HT1080 (cell line): ENCODE measurements at places on chromosomes 5 and 9.

GRCh38 chr5:121171834-121172233, 679.8 kb upstream of the FTMT start:
- no peak for DNase-seq

DNA sequence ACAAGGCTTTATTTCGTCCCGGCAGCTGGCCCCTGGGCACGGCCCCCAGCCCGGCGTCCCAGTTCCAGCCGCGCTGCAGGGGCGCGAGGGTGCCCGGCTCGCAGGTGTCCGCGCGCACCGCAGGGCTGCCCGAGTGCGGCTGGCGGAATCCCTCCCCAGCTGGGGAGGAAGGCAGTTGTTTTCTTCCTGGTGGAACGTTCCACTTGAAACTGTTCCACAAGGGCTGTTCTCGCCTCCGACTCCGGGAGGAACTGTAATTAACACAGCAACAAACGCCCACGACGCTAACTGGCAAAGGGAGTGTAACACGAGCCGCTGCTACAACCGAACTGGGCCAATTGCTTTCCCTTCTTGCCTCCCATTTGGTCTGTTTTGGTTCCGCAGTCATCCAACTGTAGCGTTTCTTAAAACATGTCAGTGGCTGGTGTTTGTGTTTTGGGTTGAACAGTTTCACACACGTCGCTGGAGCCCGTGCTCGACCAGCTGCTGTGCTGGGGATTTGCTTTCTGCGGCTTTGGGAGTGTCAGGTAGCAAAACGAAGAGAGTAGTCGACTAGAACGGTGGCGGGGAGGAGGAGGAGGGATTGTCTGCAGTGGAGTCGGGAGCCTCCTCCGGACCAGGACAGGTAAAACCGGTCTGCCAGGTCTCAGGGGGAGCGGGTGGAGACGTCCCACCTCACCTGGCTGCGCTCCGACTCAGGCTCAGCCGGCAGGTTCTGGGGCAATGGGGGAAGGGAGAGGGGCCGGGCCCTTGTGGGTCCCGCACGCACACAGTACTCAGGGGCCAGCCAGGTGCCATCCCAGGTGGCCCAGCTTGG, 131.6 kb upstream of the NIPBL start:
- no peak for DNase-seq

GRCh38 chr9:133129001-133129795, 8.2 kb upstream of the RALGDS start:
- no peak for DNase-seq

GRCh38 chr9:19809422-19810269, 20.8 kb upstream of the SLC24A2 start:
- DNase-seq: peak; percentile 9

DNA sequence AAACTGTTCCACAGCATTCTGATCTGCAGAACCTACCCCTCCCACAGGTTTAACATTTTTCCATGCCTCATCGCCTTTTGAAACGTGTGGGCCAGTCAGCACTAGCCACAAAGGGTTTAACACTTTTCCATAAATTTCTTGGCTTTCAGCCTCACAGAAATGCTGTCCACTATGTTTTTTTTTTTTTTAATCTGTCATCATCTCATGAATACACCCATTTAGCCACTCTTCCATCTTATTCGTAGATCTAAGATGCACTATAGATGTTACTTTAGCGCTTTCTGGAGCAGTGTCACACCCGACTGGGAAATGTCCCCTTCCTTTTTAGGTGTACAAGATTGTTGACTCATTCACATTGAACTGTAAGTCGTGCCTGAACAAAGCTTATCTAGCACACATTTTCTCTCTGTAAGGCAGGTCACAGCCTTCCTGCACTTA, 62.3 kb downstream of the GCNT1 start:
- DNase-seq: no peak

- no peak for DNase-seq
Measured at GRCh38 chr5:129724222-129724621, 23.7 kb upstream of the MINAR2 start.
